ENCODE measurements at places on chromosomes 12 and 14. TPM values are rescaled to one million over a fixed set of nuclear protein-coding genes. Genes with fewer than 3 reads are reported as not detected.

DNA sequence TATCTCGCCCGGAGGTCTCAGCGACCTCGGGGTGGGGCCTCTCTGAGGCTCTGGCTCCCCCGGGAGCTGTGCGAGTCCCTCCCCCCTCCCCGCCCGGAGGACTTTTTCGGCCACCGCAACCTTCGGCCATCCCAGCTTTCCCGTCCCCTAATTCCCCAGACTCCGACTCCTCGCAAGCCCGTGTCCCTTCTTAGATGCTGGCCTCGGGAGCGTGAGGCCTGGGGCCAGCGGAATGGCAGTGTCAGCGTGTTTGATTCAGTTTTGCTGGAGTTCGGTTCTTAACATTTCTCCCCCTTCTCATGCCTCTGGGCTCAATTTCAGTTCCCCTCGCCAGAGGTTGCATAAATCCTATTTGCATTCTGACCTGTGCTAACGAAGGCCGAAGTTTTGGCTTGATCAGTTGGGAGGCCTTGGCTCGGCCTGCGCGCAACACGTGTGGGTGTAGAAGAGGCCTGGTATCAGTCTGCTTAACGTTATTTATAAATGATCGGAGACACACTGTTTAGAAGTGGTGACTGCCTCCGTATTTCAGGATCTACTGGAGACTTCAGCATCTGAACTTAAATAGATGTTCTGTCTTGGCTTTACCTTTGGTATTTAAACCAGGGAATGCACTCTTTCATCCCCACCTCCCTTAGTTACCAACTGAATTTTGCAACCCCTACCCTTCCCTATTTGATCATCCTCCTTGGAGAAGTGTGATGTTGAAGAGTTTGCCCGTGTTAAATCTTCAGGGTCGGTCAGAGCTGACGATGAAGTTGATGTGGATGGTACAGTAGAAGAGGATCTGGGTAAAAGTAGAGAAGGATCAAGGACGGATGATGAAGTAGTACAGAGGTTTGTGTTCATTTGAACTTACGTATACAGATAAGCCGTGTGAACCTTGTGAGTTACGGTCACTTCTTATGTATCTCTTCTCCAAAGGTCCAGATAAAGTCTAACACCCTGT is 851 bp downstream of the HSP90B1 start:
- peaks cover 72% of the 10 kb centered on the region for H3K4me1 ChIP-seq
- peak; percentile 37 for DNase-seq
- H3K4me3 ChIP-seq, result peak overlapping the region; percentile 89
- H3K27me3 ChIP-seq, result no peaks in the 10 kb centered on the region

DNA sequence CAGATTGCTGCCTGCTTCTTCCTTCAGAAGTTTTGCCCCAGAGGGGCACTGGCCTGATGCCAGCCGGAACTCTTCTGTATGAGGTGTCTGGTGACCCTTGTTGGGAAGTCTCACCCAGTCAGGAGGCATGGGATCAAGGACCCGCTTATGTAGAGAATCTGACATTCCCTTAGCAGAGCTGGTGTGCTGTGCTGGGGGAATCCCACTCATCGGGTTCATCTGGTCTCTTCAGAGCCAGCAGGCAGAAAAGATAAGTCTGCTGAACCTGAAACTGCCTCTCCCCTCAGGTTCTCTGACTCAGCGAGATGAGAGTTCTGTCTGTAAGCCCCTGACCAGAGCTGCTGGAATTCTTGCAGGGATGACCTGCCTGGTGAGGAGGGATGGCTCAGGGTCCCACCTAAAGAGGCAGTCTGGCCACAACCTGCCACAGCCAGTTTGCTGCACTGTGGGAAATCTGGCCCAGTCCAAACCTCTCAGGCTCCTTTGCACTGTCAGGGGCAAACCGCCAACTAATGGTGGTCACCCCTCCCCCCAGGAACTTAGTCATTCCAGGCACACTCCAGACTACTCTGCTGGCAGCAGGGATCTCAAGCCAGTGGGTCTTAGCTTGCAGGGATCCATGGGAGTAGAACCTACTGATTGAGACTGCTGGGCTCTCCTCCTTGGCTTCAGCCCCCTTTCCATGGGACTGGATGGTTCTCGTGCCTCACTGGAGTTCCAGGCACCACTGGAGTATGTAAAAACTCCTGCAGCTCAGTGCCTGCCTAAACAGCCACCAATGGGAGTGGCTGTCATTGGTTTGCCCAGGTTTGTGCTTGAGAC is 4.1 kb downstream of the CLEC2D start:
- H3K4me1 ChIP-seq, result peaks cover 82% of the 10 kb centered on the region
- peak overlapping the region; percentile 95 for H3K4me3 ChIP-seq

DNA sequence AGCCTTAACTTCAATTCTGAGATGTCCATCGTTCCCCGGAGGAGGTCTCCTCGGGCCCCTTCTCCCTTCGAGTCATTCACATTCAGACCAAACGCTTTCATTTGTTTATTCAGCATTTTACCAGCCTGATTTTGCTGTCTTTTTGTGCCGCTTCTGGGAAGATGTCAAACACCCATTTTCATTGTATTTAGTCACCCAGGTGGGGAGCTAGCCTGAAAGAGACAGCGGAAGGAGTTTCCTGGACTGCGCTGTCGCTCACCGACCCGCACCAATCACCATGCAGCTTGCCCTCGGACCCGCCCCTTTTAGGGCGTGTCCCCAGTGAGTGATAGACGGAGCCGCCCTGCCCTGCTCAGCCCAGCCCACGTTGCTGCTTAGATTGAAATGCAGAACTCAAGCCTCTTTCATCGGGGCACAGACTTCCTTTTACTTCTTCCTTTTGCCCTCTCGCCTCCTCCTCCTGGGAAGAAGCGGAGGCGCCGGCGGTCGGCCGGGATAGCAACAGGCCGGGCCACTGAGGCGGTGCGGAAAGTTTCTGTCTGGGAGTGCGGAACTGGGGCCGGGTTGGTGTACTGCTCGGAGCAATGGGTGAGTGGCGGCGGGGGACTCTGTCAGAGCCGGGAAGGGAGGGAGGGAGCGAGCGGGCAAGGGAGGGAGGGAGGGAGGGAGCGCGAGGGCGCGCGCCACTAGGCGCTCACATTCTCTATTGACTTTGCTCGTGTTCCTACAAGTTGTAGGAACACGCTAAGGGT is at the start of gene PAX9:
PAX9 (plus strand) TSS at position 355 of the 752 bp plus-strand sequence; CDS start at position 585, 230 bp downstream.
- peaks cover 30% of the 10 kb centered on the region for H3K4me1 ChIP-seq
- no peaks in the 10 kb centered on the region for H3K36me3 ChIP-seq
- H3K4me3 ChIP-seq, result peak within 1 kb of the TSS; percentile 1
- no peak for DNase-seq
- no peak within 1 kb of the TSS for H3K27ac ChIP-seq

DNA sequence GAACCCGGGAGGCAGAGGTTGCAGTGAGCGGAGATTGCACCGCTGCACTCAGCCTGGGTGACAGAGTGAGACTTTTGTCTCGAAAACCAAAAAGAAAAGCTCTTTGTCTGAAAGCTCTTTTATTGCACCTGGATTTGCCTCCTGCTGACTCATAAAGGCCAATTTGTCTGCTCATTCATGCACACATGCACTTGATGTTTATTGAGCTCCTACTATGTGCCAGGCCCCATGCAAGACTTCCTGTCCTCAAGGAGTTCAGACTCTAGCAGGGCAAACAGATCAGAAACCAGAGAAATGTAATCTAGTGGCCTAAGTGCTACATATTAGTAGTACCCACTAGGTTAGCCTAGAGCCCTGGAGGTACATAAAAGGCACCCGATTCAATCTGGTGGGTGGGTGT is 16.3 kb upstream of the MLEC start:
- H3K36me3 ChIP-seq, result no peaks in the 10 kb centered on the region
- H3K4me1 ChIP-seq, result peaks cover 86% of the 10 kb centered on the region
- H3K4me3 ChIP-seq, result no peak overlapping the region
- H3K27me3 ChIP-seq, result peaks cover 5% of the 10 kb centered on the region
- H3K27ac ChIP-seq, result peak overlapping the region; percentile 89

DNA sequence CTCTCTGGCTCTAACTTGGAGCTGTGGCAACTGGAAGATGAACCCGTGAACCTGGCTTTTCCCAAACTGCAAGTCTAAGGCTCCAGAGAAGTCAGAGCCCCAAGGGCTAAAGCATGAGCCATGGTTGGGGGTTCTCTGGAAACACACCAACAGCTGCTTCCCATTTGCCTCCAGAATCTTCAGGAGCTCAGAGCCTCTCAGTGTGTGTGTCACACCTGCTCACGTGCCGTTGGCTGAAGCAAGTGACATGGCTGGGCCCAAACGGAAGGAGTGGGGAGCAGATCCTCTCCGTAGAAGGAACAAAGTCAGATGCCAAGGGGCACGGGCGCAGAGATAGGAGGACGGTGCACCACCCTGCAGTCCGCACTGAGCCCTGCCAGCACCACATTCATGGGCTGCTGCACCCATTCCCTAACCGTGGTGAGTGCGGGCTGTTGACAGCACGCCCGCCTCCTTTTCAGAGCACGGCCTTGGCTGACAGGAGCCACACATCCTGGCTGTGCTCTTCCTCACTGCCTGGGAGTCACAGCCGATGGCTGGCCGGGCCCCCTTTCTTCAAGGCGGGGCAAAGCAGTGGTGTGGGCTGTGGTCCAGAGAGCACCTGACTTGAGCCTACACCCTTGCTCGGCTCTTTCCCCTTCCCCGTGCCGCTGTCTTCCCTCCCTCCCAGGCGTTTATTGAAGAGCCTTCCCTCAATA is 16.6 kb upstream of the TRAF3 start:
- DNase-seq, result no peak
- H3K4me1 ChIP-seq, result peaks cover 52% of the 10 kb centered on the region
- H3K27ac ChIP-seq, result no peak overlapping the region
- H3K27me3 ChIP-seq, result no peaks in the 10 kb centered on the region
- no peak overlapping the region for H3K4me3 ChIP-seq

DNA sequence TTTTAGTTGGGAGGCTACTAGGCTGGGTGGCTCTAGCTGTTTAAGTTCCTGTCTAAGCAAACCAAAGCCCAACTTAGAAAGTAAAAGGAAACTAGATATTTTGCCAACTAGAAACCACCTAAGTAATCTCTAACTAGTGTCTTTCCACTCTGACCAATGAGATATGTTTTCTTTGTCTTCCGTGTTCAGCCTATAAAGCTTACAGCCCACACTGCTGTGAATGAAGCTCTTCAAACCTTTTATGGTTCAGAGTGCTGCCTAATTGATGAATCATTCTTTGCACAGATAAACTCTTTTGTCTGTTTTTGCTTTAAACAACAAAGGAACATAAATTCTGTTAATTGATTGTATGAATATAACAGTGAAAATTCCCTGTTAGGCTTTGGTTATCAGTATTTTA is 66.1 kb downstream of the FUT8 start:
- no peak for DNase-seq
- no peaks in the 10 kb centered on the region for H3K27me3 ChIP-seq
- H3K27ac ChIP-seq, result no peak overlapping the region
- H3K4me1 ChIP-seq, result peaks cover 80% of the 10 kb centered on the region
- H3K36me3 ChIP-seq, result peaks cover 32% of the 10 kb centered on the region

DNA sequence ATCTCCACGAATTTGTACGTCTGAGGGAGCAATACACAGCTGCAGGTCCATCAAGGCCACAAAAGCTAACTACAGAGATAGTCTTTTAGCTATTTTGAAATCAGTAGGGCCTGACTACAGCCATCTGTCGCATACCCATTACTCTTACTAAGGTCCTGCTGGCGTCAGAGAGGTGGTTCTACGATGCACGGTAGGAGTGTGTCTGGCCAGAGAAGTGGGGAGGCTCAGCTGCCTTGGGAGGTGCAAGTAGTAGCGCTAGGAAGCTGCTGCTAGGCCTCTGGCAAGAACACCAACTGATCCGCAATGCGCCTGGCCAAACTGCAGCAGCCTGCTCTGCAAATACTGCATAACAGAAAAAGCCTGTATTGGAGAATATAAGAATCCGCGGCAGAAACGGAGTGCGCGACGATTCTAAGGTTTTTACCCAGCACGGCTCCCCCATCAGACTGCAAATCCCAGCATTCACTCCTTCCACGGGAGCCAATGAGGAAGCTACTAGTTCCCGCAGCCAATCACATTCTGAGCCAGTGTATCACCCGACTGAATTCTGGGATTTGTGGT is 743 bp upstream of the CAND1 start:
- H3K27me3 ChIP-seq, result no peaks in the 10 kb centered on the region
- H3K27ac ChIP-seq, result peak overlapping the region; percentile 99
- H3K36me3 ChIP-seq, result peaks cover 6% of the 10 kb centered on the region
- H3K4me1 ChIP-seq, result peaks cover 40% of the 10 kb centered on the region
- H3K4me3 ChIP-seq, result peak overlapping the region; percentile 92
- peak; percentile 59 for DNase-seq

Gene SMIM41
- total RNA-seq, result 0.24 TPM

Gene ADAM20
- total RNA-seq, result 0.86 TPM

Gene AEBP2
- total RNA-seq, result 44.8 TPM

Gene OAS2
- 51.9 TPM for total RNA-seq

Gene SYT10
- total RNA-seq, result not detected

Measured in activated B cell treated with CpG ODN at 0.5 μM for 24 hours (primary cell).